Activated T-cell treated with anti-CD3 and anti-CD28 coated beads for 4 hours (primary cell): ENCODE measurements at places on chromosomes 12 and 14.

- DNase-seq: no peak
Observed at GRCh38 chr14:99268810-99269707, 2.9 kb downstream of the BCL11B start.

- DNase-seq: no peak
Observed at GRCh38 chr12:82279536-82280058, 78.6 kb downstream of the CCDC59 start.

DNA sequence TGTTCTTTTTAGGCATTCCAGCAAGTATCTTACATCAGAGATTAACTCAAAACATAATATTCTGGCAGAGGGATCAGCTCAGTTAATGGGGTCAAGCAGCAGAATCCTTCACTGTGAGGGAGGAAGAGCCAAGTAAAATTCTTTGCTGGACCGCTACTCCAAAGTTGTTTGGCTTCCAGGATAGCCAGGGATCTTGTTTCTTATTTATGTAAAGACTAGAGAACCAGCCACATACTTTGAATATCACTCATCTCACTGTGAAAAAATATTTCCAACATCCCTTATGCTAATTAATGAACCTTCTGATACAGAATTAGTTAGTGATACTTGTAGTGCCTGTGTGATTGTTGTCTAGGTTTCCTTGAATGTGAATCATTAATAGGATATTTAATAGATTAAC, 94.2 kb downstream of the PLEKHA5 start:
- no peak for DNase-seq

DNA sequence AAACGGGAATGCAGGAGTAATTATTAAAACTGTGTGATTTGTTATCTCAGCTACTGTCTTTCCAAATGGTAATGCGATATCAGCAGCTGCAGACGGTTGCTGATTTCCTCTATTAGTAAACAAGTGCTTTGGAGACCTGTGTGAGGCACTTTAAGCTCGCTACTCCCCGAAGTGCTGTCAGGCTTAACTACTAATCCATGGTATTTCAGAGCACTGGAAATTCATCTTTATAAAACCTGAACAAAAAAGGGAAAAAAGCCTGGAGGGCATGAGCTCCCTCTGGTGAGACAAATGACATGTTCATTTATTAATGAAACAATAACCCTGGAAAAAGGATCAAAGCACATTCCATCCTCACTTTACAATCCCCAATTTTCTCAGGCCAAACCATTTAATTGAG, 143.6 kb upstream of the OTX2 start:
- DNase-seq: no peak

GRCh38 chr12:68800294-68800693, 7.7 kb upstream of the MDM2 start:
- no peak for DNase-seq

DNA sequence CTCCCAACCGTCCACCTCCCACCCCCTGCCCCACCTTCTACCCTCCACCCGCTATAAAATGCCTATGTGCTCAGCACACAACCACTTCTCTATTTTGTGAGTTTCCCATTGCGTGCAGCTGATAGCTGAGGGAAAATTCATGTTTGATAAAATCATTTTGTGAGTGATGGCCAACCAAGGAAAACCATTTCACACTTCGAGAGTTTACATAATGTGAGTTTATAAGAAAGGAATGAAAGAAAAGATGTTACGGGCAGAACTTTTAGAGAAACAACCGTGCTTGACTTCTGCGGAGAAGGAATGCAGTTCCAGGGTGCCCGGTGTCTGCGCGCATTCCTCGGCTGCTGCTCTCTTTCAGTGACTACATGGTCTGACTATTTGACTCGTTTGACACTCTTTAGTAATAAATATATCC, 140.9 kb downstream of the EFCAB11 start:
- no peak for DNase-seq

- DNase-seq: peak; percentile 41
Observed at GRCh38 chr12:104457746-104458693, 1.3 kb downstream of the CHST11 start.

DNA sequence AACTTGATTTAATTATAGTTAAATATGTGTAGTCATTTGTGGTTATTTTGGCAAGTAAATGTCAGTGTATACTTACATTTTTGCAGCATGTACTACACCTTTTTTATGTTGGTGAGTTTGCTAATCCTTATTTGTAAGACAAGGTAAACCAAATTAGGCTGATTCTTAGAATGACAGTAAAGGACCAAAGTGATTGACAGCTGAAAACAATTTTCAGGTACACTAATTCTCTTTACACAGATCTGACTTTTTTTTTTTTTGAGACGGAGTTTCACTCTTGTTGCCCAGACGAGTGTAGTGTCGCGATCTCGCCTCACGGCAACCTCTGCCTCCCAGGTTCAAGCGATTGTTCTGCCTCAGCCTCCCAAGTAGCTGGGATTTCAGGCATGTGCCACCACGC, 8.4 kb downstream of the SLC25A3 start:
- no peak for DNase-seq
